ENCODE measurements at places on chromosomes 1 and 21.

GRCh38 chr1:206445116-206445515 is 25.2 kb upstream of the IKBKE start:
- no peak for DNase-seq

DNA sequence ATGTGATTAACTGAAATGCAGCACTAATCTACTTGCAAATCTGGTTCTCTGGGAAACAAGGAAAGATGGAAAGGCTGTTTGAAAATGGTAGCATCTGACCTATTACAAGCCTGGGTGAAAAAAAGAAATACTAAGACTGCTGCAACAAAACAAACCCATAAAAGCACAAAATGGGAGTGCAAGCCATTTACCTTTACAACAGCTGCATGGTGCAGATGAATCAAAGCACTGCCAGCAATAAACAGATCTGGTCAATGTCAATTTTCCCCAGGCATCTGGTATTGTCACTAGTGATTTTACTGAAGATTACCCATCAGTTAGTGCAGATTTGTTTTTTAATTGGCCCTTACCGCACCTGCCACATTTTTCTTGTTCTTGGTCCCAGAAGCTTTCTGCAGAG is 1341.7 kb downstream of the PLA2G4A start:
- DNase-seq: no peak

- DNase-seq: no peak
These were observed 2.6 kb upstream of the TAGLN2 start for GRCh38 chr1:159927849-159928431.

DNA sequence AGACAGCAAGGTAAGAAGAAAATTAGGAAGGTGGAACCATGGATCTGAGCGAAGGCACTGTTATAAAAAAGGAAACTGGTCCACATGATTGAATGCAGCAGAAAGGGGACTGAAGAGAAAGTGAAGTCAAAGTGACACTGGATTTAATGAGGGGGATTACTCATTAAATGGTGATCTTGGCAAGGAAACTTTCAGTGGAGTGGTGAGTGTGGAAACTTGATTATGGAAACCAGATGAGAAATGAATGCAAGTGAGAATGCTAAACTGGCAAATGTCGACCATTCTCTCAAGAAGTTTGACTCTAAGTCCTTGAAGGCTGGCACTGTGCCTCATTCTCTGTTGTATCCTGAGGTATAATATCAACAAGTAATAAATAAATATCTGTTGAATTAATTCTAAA is 23.3 kb downstream of the COLGALT2 start:
- no peak for DNase-seq

DNA sequence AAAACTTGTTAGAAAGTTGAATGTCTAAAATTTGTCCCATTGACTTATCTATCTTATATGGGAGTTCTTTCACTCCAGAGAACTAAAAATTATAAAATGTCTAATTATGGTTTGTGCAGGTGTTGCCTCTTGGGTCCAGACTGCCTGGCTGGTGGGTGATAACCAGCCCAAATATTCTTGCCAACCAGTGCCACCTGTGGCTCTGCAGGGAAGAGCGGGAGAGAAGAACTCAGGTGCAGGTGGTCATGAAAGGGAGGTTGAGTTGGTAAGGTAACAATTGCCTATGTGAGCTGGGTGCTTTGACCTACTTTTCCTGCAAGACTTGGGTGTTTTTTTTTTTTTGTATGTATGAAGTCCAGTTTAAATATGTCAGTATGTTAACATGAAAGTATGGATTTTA is 10.2 kb downstream of the RPS6KC1 start:
- DNase-seq: no peak

DNA sequence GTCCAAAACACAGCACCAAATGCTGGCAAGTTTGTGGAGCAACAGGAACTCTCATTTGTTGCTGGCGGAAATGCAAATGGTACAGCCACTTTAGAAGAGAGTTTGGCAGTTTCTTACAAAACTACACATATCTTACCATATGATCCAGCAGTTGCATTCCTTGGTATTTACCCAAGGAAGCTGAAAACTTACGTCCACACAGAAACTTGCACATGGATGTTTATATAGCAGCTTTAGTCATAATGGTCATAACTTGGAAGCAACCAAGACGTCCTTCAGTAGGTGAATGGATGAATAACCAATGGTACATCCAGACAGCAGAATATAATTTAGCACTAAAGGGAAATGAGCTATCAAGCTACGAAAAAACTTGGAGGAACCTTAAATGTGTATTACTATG is 66.4 kb downstream of the MARK1 start:
- no peak for DNase-seq

DNA sequence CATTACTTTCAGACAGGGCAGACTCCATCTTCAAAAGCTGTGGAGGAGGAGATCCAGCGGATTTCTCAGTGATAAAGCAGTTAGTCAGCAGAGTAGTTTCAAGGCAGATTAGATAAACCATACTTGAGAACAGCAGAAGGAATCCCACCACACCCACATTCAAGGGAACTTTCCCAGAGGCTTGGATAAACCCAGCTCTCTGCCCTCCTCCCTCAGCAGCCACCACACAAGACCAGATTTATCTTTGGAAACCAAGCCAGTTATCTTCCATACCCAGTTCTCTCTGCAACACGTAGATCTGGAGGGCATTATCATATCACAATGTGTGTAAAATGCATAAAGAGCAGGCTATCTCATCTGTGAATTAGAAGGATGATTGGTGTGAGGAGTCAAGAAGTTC is 40.2 kb downstream of the GFI1 start:
- DNase-seq: no peak

DNA sequence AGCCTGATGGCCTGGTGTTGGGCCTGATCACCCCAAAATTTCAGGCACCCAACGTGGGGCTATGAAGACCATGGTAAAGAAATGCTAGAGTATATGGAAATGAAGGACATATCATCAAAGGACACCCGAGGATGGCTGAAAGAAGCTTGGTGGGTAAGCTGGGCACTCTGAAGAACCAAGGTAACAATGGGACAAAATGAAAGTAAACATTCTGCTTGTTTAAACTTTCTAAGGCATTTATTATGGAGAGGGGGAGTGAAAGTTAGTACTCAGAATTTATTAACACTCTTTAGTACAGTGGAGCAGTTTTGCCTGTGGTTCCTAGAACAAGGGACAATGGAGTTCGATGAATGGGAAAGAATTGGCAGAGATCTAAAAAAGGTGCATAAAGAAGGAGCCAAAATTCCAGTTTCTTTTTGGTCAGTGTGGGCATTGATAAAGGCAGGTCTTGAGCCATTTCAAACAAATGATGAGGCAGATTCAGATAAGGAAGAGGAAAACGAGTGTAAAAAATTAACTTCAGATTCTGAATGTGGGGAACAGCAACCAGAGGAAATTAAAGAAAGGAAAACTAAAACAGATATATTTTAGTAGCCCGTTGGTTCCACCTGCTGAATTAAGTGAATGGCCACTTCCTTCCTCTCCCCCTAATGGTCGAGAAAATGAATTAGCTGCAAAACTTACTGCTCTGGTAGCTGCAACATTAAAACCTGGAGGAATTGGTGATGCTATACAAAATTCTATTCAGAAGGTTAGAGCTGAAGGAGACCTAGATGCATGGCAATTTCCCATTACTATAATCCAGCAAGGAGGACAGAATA is 8.4 kb upstream of the PM20D1 start:
- DNase-seq: no peak

DNA sequence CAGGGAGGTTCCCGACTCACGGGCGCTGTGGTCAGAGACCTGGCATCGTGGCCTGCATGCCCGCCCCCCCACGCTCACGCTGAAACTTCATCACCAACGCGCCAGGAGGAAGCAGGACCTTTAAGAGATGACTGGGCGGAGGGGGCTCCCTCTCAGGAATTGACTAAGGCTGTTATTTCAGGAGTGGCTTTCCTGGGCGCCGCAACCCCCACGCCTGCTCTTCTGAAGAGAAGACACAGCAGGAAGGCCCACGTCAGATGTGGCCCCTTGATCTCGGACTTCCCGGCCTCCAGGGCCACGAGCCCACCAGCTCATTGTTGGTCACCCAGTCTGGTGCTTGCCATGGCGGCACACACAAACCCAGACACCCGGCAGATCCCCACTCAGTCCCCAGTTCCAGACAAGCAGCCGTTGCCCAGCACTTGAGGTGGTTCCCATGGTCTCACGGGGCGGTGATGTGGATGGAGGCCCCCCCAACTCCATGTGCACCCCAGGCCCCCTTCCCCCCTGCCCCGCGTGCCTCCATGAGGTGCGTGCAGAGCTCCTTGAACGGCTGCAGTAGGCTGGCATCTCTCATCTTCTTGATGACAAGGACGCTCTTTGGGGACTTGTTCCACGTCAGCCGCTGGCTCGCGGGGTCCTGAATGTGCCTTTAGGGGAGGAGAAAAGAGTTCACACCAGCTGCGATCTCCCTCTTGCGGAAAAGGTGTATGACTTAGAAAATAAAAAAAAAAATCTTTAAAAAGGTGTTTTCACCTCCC is 21.4 kb downstream of the NADK start:
- DNase-seq: no peak

GRCh38 chr1:227795732-227796131 is 19.7 kb upstream of the PRSS38 start:
- DNase-seq: no peak

GRCh38 chr1:167057241-167057688 is 32.9 kb downstream of the GPA33 start:
- DNase-seq: peak; percentile 39

GRCh38 chr1:219963432-219963831 is 35.1 kb upstream of the SLC30A10 start:
- DNase-seq: no peak

GRCh38 chr1:198806861-198807260 is 168.0 kb downstream of the PTPRC start:
- DNase-seq: no peak

DNA sequence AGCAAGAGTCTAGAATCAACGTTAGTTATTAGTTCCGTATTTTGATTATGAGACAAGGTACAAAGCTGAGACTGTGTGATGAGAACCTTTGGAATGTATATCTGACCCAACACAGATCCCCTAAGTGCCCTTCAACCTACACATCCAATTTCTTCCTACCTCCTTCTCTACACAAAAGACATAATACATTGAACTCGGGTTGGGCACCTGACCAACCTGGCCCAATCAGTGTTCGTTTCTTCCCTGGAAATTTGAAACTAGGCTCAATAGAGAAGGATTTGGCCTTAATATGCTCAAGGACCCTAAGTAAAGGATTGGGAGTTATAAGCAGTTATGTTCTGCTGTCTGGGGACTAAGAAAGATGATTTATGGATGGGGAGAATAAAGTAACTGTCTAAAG is 12.1 kb downstream of the ITSN1 start:
- DNase-seq: no peak

GRCh38 chr1:57761628-57762027 is 337.8 kb upstream of the DAB1 start:
- DNase-seq: no peak

- DNase-seq: peak; percentile 20
These were observed 128.3 kb downstream of the EPHB2 start for GRCh38 chr1:22838965-22839364.

DNA sequence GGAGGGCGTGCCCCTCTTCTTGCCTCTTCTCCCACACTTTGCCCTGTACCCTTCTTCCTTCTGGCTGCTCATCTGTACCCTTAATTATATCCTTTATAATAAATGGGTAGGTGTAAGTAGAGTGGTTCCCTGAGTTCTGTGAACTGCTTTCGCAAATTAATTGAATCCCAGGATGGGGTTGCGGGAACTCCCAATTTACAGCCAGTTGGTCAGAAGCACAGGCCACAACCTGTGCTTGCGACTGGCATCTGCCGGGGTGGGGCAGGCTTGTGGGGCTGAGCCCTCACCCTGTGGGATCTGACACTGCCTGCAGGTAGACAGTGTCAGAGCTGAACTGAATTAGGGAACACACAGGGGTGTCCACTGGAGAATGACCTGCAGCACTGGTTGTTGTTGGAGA is 244.9 kb downstream of the KCNJ6 start:
- DNase-seq: no peak

DNA sequence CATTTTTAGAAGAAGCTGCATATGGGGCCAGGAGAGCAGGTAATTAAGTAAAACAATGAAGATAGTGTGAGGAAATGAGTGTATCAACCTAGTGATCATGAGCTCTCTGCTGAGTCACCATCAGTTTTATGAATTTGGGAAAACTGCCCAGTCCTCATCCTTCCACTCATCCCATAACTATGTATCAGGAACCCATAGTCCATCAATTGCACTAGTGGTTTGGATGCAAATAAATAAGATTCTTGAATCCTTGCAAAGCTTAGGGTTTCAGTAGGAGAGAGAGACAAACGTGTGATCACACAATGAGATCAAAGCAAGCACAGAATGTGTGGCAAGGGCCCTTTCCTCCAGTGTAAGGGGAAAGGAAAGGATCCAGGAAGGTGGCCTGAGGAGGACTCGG is 145.6 kb downstream of the ZZZ3 start:
- DNase-seq: peak; percentile 51

- no peak for DNase-seq
These were observed 64.3 kb upstream of the VTCN1 start for GRCh38 chr1:117275055-117275454.

DNA sequence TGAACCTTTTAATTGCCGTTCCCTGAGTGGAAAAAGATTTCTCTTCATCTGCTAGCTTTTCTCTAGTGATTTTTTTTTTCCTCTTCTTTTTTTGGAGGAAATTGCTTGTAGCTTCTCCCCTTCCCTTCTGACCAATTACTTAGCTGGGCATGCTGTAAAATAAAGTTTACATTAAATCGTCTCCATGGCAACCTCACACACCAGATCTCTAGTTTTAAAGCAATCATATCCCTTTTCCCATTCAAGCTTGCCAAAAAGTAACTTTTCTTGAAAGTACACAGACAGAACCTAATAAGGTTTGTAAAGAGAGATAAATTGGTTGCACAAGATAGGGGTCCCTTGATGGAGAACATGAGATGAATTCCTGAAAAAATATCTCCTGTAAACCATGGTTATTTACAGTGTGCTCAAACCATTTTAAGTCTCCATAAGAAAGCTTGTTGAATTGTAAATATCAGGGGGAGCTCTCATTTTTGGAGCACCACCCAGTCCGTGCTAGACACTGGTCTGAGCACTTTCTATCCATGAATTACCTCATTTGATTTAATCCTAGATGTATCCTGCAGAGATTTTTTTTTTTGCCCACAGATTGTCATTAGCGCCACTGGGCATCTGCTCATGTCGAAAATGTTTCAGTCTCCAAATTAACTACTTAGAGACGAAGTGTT is 32.6 kb upstream of the HTR1D start:
- DNase-seq: no peak

DNA sequence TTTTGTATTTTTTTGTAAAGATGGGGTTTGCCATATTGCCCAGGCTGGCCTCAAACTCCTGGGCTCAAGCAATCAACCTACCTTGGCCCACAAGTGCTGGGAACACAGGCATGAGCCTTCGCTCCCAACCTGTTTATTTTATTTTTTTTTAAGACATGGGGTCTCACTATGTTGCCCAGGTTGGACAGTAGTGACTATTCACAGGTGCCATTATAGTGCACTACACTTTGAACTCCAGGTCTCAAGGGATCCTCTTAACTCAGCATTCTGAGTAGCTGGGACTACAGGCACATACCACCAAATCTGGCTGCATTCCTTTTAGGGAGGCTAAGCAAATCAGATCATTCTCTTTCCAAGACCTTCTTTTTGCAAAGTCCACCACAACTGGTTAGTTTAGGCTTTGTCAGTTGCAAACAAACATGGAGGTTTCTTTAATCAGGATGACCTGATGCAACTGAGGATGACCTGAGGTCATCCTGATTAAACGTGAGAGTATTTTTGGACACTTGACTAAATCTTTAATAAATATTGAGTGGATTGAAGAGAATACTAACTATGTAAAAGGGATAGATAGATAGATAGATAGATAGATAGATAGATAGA is 30.0 kb upstream of the RALGPS2 start:
- no peak for DNase-seq

- no peak for DNase-seq
These were observed 67.2 kb downstream of the UCK2 start for GRCh38 chr1:165894591-165894990.

- DNase-seq: no peak
These were observed 84.9 kb upstream of the ARHGEF16 start for GRCh38 chr1:3369446-3370076.
